ENCODE measurements at places on chromosomes 1 and 21.

- no peak for DNase-seq
These were observed 357.5 kb downstream of the PTPRU start for GRCh38 chr1:29593601-29594382.

GRCh38 chr1:241999026-241999425, at the start of gene MAP1LC3C:
Gene MAP1LC3C, minus strand, starts transcription at chr1:241999098. Its CDS starts 90 bp downstream, at chr1:241999008.
- no peak for DNase-seq

- no peak for DNase-seq
These were observed 46.3 kb downstream of the POU2F1 start for GRCh38 chr1:167266965-167267364.

GRCh38 chr1:60987904-60988303, 94.5 kb upstream of the NFIA start:
- no peak for DNase-seq

GRCh38 chr1:206493279-206493678, 14.1 kb upstream of the RASSF5 start:
- no peak for DNase-seq

DNA sequence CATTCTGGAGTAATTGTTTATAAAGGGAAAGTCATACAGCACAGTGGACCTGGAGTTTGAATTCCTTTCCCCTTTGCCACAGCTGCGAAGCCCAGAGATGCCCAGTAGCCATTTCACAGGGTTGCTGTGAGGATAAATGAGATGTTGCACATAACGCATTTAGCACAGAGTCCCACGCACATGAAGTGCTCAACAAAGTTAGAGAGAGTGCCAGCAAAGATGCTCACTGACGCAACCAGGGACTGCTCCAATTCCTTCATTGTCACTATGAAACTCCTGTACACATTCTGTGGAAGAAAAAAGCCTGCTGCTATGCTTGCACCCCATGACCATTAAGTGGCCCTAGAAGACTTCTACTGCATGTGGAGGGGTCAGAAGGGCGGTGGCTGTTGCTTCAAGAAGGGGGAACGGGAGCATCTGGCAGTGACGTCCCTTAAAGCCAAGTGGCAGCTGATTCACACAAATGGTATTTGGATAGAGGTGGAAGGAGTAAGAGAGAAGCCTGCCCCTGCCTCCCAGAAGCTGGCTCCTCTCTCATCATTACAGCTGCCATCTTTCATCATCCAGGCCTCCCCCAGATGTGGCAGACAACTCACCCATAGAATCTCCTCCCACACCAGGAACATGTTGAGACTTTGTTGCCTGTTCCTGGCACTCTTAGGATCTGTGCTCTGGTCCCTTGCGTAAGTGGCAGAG, 26.5 kb upstream of the VAV3 start:
- DNase-seq, result no peak

DNA sequence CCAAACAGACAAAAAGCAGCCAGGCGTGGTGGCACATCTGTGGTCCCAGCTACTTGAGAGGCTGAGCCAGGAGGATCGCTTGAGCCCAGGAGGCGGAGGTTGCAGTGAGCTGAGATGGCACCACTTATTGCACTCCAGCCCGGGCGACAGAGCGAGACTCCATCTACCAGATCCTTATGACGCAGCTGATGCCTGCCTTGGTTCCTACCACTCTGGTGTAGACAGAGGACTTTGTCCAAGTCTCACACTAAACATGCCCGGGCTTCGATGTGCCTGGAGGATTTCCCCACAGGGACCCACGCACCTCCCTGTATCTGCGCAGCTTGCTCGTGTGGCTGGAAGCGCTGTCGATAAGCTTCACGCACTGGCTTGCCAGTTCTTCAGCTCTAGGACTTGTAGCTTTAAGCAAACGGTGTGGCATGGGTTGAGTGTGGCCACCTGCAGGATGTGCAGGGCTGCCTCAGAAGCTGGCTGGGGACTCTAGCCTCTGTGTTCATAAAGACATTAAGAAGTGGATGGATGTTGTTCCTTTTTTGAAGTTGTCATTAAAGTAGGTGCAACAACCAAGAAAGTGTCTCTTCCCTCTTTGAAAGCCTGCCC, 4.8 kb downstream of the TPRG1L start:
- no peak for DNase-seq

GRCh38 chr21:25402134-25402961, 204.9 kb downstream of the MRPL39 start:
- no peak for DNase-seq

GRCh38 chr1:25831569-25832196, 11.9 kb downstream of the MTFR1L start:
- no peak for DNase-seq

GRCh38 chr1:7477593-7477992, 293.5 kb upstream of the VAMP3 start:
- DNase-seq, result no peak

DNA sequence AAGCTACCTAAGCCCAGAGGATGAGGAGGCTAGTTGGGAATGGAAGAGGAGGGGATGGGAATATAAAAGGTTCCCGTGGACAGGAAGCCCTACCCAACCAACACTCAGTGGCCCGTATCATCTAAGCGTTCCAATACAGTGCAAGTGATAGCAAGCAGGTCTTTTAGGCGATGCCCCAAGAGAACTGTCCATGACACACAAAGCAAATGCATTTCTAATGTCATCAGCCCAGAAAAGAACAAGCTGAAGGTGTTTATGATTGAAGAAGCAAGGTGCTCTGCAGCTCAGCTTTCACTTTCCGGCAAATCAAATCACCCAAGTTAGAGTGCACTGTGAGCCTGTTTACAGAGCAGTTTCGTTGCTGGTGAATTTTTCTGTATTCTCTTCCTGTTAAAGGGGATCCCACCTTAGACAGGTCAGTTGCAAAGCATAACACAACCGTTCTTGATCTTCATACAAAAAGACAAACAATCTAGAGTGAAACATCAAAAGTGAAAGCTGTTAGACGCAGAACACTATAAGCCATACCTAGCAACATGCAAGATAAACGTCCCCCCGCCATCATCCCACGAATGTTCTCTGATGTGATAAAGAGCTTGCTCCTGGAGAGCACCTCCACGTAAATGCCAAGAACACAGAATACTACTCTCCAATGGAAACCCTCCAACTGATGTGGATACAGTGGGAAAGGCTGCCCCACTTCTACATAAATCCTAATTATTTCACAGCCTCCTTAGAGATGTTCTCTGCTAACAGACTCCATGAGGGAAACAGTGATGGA, 54.0 kb downstream of the PGBD5 start:
- no peak for DNase-seq

All from NCI-H187 (cell line).